Activated CD4-positive, alpha-beta T cell treated with anti-CD3 and anti-CD28 coated beads, Interleukin-2, amount 10 ng/mL, durations not matched to agents 7 days and 5 days (primary cell): ENCODE measurements at places on chromosomes 4 and X. TPM values are rescaled to one million over a fixed set of nuclear protein-coding genes. Genes with fewer than 3 reads are reported as not detected.

DNA sequence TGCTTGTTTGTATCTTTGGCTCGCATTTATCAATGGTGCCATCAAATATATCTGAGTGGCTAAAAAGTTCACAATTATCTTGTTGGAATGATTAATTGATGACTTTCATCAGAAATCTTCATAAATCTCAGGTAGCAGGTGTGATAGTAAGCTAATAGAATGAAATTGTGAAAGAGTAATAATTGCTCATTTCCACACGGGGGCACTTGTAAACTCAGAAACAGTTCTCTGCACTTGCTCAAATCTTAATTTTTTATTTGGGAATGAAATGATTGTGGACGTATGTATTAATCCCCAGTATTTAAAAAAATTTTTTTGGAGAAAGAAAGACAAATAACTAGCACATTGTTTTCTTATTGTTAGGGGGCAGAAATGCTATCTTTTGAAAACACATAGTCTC is 132.8 kb downstream of the DTHD1 start:
- no peak for DNase-seq

- no peak for DNase-seq
These were observed 46.5 kb upstream of the RAB9B start for GRCh38 chrX:103878466-103879122.

DNA sequence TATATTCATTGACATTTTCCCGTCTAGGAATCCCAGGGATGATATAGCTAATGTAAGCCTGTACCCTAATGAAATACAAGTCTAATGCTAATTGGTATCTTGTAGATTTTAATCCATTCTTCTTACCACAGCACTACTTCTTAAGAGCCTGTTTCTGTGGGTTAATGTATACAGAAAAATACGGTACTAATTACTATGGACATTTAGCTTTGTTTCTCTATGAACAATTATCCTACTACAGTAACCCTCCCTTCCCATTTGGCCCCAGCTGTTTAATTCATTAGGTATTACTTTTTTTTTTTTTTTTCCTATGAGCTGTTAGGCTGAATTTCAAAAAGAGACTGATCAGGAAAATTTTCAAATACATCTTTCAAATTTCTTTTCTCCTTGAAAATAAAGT is 245.1 kb upstream of the SLC7A11 start:
- no peak for DNase-seq

DNA sequence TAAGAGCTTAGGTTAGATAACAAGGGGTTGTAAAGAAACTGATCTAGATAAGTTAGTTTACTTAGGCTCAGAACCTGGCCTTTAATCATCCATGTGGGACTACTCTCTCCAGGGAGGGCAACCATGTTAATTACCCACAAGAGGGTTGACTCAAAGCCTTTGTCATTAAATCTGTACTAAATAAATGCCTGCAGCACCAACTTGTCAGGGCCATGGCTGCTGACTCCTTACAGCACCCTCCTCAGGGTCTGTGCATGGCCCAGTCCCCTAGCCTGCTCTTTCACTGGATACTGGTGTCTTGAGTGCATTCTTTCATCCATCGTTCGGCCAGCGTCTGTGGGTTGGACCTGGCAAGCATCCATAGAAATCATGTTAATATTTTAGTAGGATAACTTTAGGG is 34.7 kb downstream of the CASP3 start:
- DNase-seq: no peak

DNA sequence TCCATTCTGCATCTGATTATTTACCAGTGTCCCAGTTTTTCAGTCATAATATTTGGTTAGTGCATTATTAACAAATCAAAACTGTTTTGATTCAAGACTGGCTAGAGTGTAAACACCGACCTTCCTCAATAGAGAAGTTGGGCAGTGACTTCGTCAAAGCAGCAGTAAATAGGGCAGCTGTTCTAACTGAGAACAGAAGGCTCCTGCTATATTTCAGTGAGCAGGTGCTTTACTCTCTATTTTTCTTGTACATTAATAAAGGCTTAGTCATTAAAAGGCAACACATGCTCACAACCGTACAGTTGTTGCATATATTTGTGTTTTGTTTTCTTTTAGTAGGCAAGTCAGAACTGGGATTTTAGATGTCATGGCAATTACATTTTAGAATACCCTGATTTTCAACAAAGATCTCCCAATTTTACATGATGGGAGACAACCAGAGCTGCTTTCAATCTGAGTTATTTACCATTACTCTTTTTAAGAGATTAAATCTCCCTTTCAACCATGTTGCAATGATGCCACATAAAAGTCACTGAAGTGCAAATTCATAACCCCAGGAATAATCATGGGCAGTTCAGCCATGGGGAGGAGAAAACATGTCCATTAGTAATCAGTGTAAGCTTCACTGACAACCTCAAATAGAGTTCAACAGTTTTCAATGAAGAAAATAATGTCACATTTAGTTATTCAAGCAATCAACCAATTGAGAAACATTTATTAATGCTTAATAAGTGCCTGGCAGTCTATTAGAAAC is 233.3 kb downstream of the NDST4 start:
- no peak for DNase-seq

SMARCA1 gene
- not detected for total RNA-seq

RNF128 gene
- total RNA-seq: not detected
